ENCODE measurements at places on chromosomes 4 and X.

GRCh38 chr4:168881781-168882420, 128.2 kb downstream of the CBR4 start:
- no peak for DNase-seq

DNA sequence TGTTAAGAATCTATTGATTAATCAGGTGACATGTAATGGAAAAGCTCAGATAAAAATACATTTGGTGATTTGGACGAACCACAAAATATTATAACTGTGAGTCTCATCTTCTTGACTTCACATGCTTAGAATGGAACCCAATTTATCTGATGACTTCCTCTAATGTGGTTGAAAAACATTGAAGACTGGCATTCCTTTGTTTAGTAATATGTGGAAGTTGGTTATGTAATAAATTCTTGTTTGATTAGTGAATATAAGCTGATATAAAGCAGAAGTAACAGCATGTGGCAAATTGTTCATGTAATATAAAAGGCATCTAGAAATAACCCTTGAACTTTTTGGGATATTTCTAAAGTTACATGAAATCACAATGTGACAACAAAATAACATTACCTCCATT, 9.7 kb downstream of the GIMD1 start:
- DNase-seq = no peak

GRCh38 chr4:138242076-138242833, at the start of gene SLC7A11:
TSS of gene SLC7A11 (minus strand) at chr4:138242349. CDS start at chr4:138242069, 280 bp downstream.
- DNase-seq = peak; percentile 88

DNA sequence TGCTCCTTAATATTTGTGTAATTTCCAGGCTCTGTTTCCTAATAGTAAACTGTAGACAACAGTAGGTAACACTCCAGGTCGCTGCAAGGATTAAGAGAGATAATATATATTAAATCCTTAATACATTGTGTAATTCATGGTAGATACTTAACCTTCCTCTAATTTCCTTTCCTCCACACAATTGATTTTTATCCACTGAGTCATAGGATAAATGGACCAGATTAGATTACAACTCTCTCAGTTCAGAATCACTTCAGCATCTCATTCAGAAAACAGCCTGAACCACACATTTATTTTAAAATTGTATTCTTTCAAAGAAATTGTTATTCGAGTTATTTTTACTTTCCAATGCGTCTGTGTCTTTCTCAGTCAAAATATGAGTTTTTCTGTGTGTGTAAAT, 17.1 kb downstream of the GK2 start:
- DNase-seq = no peak

- DNase-seq = no peak
Measured at GRCh38 chrX:30275498-30275897, 28.6 kb downstream of the MAGEB1 start.

DNA sequence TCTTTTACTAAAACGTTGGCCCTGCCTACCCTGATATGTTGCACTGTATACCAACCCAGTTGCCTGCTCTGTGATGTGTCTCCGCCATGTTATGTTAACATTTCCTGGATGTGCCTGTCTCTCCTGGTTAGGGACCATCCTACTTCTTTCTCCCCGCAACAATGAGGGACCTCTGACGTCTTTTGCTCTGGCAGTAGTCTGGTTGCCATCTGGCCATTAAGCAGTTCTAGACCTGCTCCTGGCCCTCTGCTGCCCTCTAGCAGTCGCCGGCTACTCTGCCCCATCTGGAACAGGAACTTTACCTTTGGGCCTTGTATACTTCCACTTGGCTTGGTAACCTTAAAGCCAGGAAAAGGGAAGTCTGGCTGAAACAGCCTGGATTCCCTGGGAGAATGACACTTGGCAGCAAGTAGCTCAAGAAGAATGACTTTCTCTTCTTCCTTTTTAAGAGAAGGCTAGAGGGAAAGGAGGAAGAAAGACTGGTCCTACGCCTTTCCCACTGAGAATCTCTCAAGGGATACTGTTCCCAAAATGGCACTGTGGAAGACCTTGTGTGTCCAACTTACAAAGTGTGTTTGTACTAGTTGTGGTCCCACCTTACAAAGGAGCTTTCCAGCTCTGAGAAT, 63.5 kb downstream of the GPC3 start:
- DNase-seq = peak; percentile 75

DNA sequence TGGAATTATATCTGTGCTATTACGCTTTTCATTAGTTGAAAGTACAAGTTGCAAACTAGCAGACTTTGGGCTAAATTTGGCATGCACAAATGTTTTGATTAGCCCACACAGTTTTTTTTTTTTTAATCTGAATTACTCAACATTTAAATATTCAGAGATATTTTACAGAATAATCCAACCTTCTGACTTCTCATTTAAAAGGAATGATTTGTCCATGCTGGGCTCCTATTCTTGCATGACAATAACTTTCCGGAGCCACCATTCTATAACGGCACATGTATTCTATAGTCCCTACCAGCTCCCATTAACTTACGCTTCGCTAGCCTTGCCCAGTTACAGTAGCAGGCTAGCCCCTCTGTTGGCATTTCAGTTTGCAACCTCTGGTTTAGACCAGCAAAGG, 219.3 kb upstream of the FTHL17 start:
- DNase-seq = no peak

- DNase-seq = no peak
Measured at GRCh38 chr4:75547647-75548387, 8.0 kb upstream of the ODAPH start.

DNA sequence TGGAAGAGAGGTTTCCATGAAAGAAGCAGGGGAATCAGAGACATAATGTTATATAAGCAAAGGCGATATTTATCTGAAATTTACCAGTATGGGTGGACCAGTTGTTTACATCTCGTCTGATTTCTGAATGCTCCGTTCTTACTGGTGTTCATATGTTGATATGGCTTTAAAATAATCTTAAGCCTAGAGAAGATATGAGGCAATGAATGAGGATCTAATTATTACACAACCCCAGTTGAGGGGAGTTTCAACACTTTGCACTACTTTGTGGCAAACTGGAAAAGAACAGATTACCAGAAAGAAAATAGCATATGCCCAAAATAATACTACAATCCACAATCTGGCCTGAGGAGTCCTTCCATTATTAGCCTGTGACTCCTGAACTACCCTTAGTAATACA, 263.3 kb upstream of the MAGEB2 start:
- DNase-seq = no peak

DNA sequence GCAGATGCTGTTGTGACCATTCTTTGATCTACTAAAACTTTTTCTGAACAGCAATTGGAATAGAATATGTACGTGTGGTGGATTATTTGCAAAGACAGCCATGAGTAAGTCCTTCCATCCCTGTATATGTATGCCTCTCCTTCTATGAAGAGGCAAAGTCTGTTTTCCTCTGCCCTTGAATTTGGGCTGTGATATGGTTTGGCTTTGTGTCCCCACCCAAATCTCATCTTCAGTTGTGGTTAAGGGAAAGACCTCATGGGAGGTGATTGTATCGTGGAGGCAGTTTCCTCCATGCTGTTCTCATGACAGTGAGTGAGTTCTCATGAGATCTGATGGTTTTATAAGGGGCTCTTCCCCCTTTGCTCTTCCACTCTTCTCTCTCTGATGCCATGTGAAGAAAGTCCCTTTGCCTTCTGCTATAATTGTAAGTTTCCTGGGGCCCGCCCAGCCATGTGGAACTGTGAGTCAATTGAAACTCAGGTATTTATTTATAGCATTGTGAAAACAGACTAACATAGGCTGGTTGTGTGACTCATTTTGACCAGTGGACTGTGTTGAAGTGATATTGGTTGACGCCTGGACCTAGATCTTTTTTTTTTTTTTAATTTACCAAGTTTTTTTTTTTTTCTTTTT, 108.3 kb upstream of the CAMK2D start:
- no peak for DNase-seq

DNA sequence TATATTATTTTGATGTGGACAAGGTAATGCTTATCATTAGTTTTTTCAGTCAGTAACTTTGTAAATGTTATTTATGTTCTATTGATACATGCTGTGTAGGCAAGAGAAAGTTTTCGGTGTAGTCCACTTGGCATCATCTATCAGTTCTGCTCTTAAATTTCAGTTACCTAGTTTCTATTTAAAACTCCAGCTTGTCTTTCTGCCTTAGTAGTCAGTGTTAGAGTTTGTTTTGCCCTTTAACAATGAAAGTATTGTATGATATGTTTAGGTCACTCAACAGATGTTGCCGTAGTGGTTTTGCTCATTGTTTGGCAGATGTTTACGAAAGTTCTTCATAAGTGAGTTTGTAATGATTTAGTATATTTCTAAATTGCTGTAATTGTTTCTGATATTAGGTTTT, 34.9 kb upstream of the FHDC1 start:
- DNase-seq = no peak

DNA sequence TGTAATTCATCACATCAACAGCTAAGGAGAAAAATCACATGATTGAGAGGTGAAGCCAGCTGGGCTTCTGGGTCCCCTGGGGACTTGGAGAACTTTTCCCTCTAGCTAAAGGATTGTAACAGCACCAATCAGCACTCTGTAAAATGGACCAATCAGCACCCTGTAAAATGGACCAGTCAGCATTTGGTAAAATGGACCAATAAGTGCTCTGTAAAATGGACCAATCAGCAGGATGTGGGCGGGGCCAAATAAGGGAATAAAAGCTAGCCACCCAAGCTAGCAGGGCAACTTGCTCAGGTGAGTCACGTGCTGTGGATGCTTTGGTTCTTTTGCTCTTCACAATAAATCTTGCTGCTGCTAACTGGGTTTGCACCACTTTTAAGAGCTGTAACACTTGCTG, 1248.3 kb downstream of the PCDH18 start:
- no peak for DNase-seq

- DNase-seq = no peak
Measured at GRCh38 chr4:183860731-183861130, 44.4 kb upstream of the STOX2 start.

DNA sequence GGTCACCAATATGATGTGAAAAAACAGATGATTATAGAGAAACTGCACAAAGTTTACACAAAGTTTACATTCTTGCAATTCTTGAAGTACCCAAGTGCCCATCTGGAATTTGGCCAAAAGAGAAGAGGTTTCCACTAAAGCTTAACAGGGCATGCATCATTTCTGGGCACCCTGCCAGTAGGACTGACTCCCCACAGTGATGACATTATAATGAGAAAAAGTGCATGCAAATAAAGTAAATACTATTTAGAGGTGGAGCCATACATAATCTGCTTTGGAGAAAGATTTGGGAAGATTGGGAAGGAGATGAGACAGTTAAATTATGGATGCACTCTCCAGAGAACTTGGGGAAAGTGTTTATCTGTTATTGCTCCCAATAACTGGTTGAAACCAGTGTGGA, 93.7 kb upstream of the TRPC3 start:
- DNase-seq = peak; percentile 55
